Right ventricle myocardium inferior (tissue), 1 donor: ENCODE measurements at places on chromosomes 4 and X.

GRCh38 chrX:79325263-79325958 lies 41.7 kb downstream of the ITM2A start:
- no peak for DNase-seq

DNA sequence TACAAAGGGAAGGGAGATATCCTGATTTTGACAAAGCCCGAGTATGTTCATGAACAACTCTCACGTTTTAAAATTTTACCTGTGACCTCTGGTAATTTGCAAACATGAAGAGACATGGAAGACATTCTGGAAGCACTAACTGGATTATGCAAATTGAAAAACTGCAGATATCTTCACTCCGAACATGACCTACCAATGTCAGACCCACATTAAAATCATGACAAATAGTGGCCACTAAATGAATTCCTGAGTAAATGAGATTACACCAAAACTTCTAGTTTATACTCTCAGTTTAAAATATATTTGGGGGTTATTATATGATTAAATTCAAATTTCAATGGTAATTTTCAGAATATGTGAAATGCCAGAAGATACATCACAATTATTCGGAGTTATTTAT lies 19.9 kb upstream of the CBR4 start:
- DNase-seq: no peak

DNA sequence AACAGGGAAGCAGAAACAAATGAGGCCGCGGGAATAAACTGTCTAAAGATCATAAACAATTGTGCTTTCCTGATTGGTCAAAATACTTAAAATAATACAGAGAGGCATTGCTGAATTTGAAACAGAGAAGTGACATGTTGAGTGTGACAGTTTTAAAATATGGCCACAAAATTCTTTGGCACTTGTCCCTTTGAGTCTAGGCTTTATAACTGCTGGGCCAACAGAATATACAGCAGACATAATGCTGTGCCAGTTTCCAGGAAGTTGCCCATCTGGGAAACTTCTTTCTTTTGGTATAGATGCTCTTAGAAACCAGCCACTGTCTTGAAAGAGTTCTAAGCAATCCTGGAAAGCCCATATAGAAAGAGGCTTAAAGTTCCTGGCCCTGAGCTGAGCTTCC lies 668.4 kb downstream of the CENPC start:
- DNase-seq: no peak

GRCh38 chr4:38673130-38673978 lies 9.4 kb downstream of the KLF3 start:
- DNase-seq: no peak

- no peak for DNase-seq
Observed at GRCh38 chr4:113020966-113021365, 28.5 kb upstream of the ANK2 start.
